Activated T-helper 1 cell treated with anti-CD3 and anti-CD28 coated beads, Interleukin-12 subunit alpha, Interleukin-12 subunit beta, Interleukin-2, Interleukin-4 antibody, amounts not matched to agents 30 ng/mL and 10 ng/mL and 1 ng/mL, durations not matched to agents 14 hours and 24 hours and 36 hours (primary cell): ENCODE measurements at places on chromosomes 16 and 17.

DNA sequence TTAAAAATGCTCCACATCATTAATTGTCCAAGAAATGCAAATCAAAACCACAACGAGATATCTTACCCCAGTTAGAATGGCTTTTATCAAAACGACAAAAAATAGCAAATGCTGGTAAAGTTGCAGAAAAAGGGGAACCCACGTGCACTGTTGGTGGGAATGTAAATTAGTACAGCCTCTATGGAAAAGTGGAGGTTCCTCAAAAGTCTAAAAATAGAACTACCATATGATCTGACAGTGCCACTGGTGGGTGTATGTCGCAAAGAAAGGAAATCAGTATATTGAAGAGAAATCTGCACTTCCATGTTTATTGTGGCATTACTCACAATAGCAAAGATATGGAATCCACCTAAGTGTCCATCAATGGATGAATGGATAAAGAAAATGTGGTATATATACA is 38.2 kb upstream of the ZFHX3 start:
- H3K36me3 ChIP-seq = no peaks in the 10 kb centered on the region
- H3K27me3 ChIP-seq = peaks cover 4% of the 10 kb centered on the region
- H3K4me3 ChIP-seq = no peak overlapping the region
- H3K27ac ChIP-seq = no peak overlapping the region
- H3K4me1 ChIP-seq = no peaks in the 10 kb centered on the region

DNA sequence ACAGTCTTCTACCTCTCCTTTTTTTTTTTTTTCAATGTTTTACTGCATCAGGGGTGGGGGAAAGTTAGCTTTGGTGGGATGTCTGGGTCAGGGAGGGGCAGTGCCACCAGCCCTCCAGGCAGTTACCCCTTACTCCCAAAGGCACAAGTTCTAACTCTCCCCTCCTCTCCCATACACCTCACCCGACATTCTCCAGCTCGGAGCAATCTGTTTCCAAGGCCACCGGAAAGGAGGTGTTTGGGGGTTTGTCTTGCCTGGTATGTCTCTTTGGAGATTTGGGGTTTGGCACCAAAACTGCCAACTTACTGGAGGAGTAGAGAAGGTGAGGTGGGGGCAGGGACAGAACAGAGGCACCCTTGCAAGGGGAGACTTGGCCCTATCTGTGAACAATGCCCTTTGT is 4.7 kb downstream of the DLX3 start:
- H3K4me1 ChIP-seq = peaks cover 12% of the 10 kb centered on the region
- H3K27me3 ChIP-seq = peaks cover 66% of the 10 kb centered on the region
- DNase-seq = no peak
- H3K36me3 ChIP-seq = no peaks in the 10 kb centered on the region

DNA sequence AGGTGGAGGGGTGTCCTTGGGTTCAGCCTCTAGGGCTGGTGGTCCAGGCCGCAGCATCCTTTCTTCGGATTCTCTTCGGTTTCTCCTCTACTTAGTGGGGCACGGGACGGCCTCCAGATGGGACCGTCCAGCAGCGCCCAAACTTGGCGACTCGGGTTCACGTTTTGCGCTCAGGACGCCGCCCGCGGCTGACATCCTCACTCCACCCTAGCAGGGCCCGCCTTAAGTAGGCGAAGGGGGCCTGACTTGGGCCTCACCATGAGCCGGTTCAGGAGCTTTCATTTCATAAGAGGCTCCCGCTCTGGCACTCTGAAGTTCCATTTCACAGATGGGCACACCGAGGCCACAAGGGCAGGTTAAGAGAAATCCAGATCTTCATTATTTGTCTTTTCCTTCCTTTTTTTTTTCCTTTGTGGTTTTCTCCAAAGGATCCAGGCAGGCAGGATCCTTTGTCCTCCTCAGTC is 141.2 kb downstream of the SEC14L1 start:
- peaks cover 32% of the 10 kb centered on the region for H3K27me3 ChIP-seq
- peaks cover 19% of the 10 kb centered on the region for H3K4me1 ChIP-seq
- H3K4me3 ChIP-seq = peak overlapping the region; percentile 60
- peak overlapping the region; percentile 67 for H3K27ac ChIP-seq
- DNase-seq = no peak

GRCh38 chr16:69036399-69037091 is 68.9 kb upstream of the HAS3 start:
- DNase-seq = no peak
- no peaks in the 10 kb centered on the region for H3K27me3 ChIP-seq
- H3K4me1 ChIP-seq = no peaks in the 10 kb centered on the region
- H3K36me3 ChIP-seq = peaks cover 8% of the 10 kb centered on the region

GRCh38 chr17:68955181-68955841 is at the start of gene ABCA8:
TSS of gene ABCA8 (minus strand) at chr17:68955392. CDS start at chr17:68942034, 13,358 bp downstream.
- no peaks in the 10 kb centered on the region for H3K36me3 ChIP-seq
- no peak for DNase-seq
- no peaks in the 10 kb centered on the region for H3K4me1 ChIP-seq
- no peak within 1 kb of the TSS for H3K27ac ChIP-seq
- H3K27me3 ChIP-seq = no peaks in the 10 kb centered on the region
- H3K4me3 ChIP-seq = no peak within 1 kb of the TSS

DNA sequence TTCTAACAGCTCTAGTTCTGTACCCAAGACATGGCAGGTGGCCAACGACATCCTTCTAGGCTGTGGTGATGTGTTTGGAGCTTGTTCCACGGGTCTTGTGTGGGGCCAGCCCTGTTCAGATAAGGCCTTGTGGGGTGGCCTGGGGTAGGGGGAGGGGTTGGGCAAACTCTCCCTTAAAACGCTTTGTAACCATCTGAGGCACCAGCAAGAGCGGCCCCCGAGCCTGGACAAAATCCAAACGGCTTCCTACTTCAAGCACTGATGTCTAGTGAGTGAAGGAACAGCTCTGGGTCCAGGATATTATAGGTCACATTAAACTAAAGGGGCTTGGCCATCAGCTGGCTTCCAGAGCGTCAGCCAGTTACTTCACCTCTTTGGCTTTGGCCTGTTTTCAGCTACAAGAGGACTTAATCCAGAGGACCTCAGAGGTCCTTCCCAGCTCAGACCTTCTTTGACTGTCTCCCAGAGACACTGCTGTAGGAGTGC is 11.9 kb downstream of the SERPINF1 start:
- no peak for DNase-seq
- H3K4me3 ChIP-seq = no peak overlapping the region
- H3K27ac ChIP-seq = no peak overlapping the region
- H3K4me1 ChIP-seq = peaks cover 9% of the 10 kb centered on the region
- H3K36me3 ChIP-seq = peaks cover 13% of the 10 kb centered on the region

DNA sequence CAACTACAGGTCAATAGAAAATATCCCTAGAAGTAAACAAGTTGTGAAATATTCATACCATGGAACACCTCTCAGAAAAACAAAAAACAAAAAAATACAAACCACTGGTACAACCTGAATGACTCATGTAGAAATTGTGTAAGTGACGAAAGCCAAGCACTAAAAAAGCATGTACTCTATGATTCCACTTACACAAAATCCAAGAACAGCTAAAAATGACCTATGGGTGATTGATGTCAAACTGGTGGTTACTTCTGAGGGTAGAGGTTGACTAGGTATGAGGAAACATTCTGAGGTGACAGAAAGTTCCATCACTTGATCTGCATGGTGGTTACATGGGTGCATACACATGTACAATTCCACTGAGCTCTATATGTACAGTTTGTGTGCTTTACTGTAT is 31.1 kb downstream of the DHRS7C start:
- peaks cover 2% of the 10 kb centered on the region for H3K27me3 ChIP-seq
- DNase-seq = no peak
- no peak overlapping the region for H3K27ac ChIP-seq
- no peak overlapping the region for H3K4me3 ChIP-seq
- H3K36me3 ChIP-seq = no peaks in the 10 kb centered on the region
- no peaks in the 10 kb centered on the region for H3K4me1 ChIP-seq

DNA sequence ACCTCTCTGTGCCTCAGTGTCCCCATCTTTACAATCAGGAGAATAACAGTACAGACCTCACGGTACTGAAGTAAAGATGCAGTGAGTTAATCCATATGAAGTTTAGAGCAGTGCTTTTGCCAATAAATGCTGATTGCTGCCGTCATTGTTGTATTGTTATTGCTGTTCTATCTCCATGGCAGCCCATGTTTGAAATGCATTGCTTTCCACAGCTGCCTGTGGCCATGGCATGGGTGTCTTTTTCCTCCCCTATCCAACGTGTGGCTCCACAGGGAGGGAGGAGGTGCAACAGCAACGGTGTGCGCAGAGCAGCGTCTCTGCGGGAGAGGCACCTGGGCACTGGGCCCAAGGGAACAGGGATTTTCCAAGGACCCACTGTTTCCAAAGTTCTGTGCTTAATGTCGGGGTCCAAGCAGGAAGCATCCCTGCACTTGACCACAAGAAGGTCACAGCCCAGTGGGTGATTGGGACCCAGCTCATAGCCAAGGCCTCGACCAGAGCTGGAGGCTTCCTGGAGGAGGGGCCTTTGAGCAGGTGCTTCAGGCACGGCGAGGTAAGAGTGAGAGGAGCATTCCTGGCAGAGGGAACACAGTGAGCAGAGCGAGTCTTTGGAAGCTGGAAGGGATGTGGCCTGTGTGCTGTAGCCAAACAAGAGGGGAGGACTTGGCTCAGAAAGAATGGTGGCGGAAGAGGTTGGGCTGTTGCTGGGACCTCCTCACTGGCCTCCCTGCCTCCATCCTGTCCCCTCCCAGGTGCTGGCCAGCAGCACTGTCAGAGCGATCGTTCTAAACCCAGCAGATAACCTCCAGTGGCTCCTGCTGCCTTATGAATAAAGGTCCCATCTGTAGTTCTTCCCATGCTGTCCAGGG is 3.9 kb downstream of the RAI1 start:
- H3K4me3 ChIP-seq = peak overlapping the region; percentile 58
- no peaks in the 10 kb centered on the region for H3K27me3 ChIP-seq
- no peak for DNase-seq
- peaks cover 9% of the 10 kb centered on the region for H3K36me3 ChIP-seq
- peak overlapping the region; percentile 14 for H3K27ac ChIP-seq
- H3K4me1 ChIP-seq = peaks cover 18% of the 10 kb centered on the region

DNA sequence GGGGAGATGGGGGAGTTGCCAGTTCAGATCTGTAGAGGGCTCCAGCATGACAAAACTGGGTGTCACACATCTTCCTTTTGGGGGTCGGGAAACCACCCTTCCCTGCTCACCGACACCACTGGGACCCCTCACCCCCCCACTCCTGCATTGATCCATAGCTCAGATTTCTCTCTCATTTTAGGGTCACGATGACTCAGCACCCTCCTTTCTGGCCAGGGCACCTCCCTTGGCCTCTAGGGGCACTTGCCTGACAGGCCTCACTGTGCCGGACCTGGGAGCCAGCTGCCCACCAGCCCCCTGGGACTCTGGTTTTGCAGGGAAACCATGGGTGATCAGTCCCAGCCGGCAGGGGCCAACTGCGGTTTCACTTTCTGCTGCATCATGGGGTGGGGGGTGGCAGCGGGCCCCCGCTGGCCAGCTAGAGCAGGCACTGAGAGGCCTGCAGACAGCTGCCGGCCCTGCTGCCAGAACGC is 239.4 kb downstream of the MRTFB start:
- DNase-seq = no peak
- peaks cover 17% of the 10 kb centered on the region for H3K4me1 ChIP-seq
- no peak overlapping the region for H3K4me3 ChIP-seq
- peaks cover 3% of the 10 kb centered on the region for H3K27me3 ChIP-seq
- no peak overlapping the region for H3K27ac ChIP-seq
- no peaks in the 10 kb centered on the region for H3K36me3 ChIP-seq

GRCh38 chr17:83008186-83008510 is 71.3 kb upstream of the METRNL start:
- no peak for DNase-seq
- H3K36me3 ChIP-seq = peaks cover 11% of the 10 kb centered on the region
- H3K27ac ChIP-seq = no peak overlapping the region
- no peaks in the 10 kb centered on the region for H3K4me1 ChIP-seq

GRCh38 chr17:5355421-5356129 is 63.9 kb downstream of the NUP88 start:
- H3K27ac ChIP-seq = no peak overlapping the region
- peaks cover 24% of the 10 kb centered on the region for H3K36me3 ChIP-seq
- no peak for DNase-seq
- H3K4me1 ChIP-seq = no peaks in the 10 kb centered on the region

DNA sequence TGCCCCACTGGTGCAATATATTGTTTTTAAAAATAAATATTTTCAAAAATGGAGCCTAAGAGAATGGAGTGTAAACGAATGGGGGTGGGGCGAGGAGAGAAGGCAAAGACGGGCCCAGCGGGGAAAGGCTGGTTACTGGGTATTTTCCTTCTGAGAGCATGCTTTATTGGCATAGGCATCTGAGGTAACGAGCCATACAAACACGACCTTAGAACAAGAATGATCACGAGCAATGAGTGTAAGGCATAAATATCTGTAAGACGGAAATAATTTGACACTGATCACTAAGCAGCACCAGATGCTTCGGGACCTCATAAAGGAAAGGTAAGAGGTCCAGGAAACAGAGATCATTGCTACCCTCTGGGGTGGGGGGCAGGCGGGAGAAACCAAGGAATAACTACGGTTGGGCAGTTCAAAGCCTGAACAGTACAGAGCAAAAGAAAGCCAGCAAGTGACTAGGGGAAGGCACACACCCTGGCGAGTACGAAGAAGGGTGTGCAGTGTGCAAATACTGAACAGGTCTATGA is 959 bp downstream of the SSH2 start:
- H3K27me3 ChIP-seq = no peaks in the 10 kb centered on the region
- no peak overlapping the region for H3K27ac ChIP-seq
- no peak overlapping the region for H3K4me3 ChIP-seq
- H3K36me3 ChIP-seq = peaks cover 9% of the 10 kb centered on the region
- DNase-seq = no peak

DNA sequence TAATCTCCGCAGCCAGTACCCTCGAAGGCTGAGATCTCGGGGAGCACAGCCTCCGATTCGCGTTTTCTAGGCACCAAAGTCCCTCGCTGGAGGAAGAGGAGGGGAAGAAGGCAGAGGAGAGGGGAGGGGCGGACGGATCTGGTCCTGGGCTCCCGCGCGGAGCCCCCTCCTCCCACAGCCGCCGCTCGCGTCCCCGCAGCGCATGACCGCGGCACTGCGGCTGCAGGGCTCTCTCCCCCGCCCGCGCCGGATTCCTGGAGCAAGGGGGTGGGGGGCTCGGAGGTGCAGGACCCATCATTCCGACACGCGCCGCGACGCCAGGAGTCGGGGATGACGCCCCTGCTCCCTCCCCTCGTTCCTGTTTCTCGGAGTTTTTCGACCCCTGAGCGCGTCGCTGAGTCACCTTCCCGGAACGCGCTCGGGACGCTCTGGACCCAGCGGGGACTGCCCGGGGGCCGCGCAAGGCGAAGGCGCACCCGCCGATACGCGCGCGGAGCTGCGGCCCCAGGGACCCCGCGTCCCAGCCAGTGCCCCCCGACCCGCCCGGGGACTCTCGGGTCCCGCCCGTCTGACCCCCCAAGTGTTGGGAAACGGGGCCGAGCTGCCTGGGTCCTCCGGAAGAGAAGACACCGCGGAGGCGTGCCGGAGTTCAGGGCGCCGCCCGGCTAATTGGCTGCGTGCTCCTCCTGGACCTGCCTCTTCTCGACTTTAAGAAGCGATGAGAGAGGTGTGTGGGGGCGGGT is 1.4 kb upstream of the SPHK1 start:
- DNase-seq = peak; percentile 68
- peak overlapping the region; percentile 52 for H3K27ac ChIP-seq
- H3K4me3 ChIP-seq = peak overlapping the region; percentile 88
- peaks cover 6% of the 10 kb centered on the region for H3K27me3 ChIP-seq

GRCh38 chr17:79951361-79952264 is 84.1 kb downstream of the TBC1D16 start:
- no peak for DNase-seq
- H3K27ac ChIP-seq = no peak overlapping the region
- H3K4me1 ChIP-seq = no peaks in the 10 kb centered on the region
